Panc1 (cell line): ENCODE measurements at places on chromosomes 1 and 21.

DNA sequence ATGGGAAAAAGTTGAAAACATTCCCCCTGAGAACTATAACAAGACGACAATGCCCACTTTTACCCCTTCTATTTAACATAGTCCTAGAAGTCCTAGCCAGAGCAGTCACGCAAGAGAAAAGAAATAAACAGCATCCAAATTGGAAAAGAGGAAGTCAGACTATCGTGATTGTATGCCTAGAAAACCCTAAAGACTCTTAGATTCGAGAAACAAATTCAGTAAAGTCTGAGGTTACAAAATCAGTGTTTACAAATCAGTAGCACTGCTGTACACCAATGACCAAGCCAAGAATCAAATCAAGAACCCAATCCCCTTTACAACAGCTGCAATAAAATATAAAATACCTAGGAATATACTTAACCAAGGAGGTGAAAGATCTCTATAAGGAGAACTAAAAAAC is 72.4 kb downstream of the POU2F1 start:
- DNase-seq = no peak

DNA sequence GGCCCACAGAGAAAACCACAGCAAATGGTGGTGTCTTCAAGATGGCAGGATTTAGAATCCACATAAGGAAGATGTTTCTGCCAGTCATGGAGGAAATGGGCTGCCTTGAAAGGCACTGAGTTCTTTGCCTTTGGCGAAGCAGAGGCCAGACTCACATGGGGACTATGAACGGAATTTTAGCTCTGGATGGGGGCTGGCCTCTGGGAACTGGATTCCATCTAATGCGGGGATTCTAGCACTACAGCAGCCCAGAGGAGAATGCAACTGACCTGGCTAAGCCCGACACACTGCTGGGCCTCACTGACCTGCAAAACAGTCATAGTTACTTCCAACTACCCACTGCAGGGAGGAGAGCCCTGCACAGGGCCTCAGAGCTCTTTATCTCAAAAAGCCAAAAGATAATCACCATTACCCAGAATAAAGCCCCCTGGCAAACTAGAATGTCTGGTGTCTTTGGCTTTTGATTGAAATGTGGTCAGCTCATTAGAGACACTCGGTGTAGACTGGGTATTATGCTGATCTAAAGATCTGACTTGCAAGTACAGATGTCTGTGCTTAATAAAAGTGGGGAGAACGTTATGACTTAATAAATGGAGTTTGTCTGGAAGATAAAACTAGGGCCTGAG is 11.6 kb downstream of the HCRTR1 start:
- no peak for DNase-seq

- DNase-seq = no peak
Measured at GRCh38 chr1:95207223-95207935, 26.6 kb upstream of the RWDD3 start.

- no peak for DNase-seq
Measured at GRCh38 chr1:91707890-91708218, 178.1 kb downstream of the TGFBR3 start.

DNA sequence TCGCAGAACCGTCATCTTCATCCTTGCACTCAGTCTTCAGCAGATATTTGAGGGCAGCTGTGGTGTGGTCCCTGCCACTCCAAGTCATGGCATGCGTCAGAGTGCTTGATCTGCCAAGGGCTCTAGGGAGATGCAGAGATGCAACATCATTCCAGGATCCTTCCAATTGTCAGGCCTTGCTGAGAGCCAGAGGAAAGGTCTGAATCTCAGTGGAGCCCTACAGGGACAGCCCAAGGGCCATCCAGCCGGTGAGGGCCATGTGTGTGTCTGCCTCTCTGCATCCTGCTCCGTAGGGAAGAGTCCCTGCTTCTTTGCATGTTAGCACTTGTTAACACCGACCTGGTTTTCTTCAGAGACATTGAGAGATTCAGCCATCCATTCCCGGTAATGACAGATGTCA is 17.6 kb downstream of the MAPKAPK2 start:
- no peak for DNase-seq

GRCh38 chr1:14630986-14631385 is 32.5 kb downstream of the KAZN start:
- DNase-seq = no peak

- no peak for DNase-seq
Measured at GRCh38 chr1:21069549-21069948, 107.1 kb downstream of the EIF4G3 start.

GRCh38 chr1:226569879-226570547 is 21.4 kb downstream of the STUM start:
- DNase-seq = no peak

DNA sequence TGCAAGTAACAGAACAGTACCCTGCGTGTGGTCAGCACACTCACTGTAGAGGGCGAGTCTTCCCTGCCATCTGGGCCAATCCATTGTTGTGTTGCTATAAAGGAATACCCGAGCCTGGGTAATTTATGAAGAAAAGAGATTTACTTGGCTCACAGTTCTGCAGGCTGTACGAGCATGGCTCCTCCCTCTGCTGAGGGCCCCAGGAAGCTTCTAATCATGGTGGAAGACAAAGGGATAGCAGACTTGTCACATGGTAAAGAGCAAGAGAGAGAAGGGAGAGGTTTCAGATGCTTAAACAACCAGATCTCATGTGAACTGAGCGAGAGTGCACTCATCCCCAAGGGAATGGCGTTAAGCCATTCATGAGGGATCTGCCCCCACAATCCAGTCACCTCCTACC is 126.2 kb downstream of the CNIH3 start:
- DNase-seq = no peak

- no peak for DNase-seq
Measured at GRCh38 chr1:60054374-60054773, 19.2 kb downstream of the C1orf87 start.

- DNase-seq = no peak
Measured at GRCh38 chr1:227728892-227729143, 6.3 kb downstream of the JMJD4 start.

DNA sequence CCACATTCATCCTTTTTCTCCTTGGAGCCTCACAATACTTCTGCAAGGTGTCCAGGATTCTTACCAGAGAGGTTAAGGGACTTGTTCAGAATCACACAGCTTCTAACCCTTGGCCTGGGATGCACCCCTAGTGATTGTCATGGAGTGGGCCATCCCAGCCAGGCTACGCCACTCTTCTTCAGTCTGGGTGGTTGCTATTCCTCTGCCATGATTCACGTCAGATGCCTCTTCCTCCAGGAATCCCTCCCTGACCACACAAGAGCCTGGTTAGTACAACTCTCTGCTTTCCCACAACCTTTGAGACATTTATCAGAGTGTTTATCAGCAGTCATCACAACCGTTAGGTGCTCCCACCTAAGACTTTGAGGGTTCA is 121.8 kb downstream of the EPHB2 start:
- DNase-seq = no peak

- no peak for DNase-seq
Measured at GRCh38 chr1:172776071-172776470, 117.2 kb downstream of the FASLG start.

- DNase-seq = no peak
Measured at GRCh38 chr21:35509001-35509704, 460.1 kb upstream of the RUNX1 start.

GRCh38 chr1:207861442-207862177 is 49.3 kb downstream of the CD34 start:
- DNase-seq = no peak

- DNase-seq = no peak
Measured at GRCh38 chr1:22652881-22653316, at the start of gene C1QB. C1QB (plus strand) TSS chr1:22653236; CDS start chr1:22659463, 6,227 bp downstream.

GRCh38 chr1:101004061-101004460 is 21.5 kb downstream of the DPH5 start:
- no peak for DNase-seq

GRCh38 chr21:15247613-15248012 is 182.8 kb upstream of the NRIP1 start:
- DNase-seq = no peak

- DNase-seq = no peak
Measured at GRCh38 chr1:221078260-221078965, 199.2 kb downstream of the HLX start.

DNA sequence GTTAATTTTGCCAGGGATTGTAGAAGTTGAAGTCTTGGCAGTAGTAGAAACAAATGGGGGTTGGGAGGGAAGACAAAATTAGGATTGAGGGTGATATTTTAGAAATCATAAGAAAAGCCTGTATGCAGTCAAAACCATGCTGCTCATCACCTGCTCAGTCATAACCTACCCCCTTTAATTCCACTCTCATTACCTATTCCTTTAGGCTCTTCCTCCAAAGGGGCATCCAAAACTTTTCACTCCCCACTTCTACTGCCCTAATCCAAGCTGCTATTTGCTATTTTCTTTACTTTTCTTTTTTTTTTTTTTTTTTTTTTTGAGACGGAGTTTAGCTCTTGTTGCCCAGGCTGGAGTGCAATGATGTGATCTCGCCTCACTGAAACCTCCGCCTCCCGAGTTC is 11.5 kb downstream of the H3-3A start:
- DNase-seq = no peak

GRCh38 chr1:110249256-110249655 is 39.1 kb downstream of the KCNC4 start:
- no peak for DNase-seq

- no peak for DNase-seq
Measured at GRCh38 chr1:109595531-109595930, 23.9 kb downstream of the GNAT2 start.

DNA sequence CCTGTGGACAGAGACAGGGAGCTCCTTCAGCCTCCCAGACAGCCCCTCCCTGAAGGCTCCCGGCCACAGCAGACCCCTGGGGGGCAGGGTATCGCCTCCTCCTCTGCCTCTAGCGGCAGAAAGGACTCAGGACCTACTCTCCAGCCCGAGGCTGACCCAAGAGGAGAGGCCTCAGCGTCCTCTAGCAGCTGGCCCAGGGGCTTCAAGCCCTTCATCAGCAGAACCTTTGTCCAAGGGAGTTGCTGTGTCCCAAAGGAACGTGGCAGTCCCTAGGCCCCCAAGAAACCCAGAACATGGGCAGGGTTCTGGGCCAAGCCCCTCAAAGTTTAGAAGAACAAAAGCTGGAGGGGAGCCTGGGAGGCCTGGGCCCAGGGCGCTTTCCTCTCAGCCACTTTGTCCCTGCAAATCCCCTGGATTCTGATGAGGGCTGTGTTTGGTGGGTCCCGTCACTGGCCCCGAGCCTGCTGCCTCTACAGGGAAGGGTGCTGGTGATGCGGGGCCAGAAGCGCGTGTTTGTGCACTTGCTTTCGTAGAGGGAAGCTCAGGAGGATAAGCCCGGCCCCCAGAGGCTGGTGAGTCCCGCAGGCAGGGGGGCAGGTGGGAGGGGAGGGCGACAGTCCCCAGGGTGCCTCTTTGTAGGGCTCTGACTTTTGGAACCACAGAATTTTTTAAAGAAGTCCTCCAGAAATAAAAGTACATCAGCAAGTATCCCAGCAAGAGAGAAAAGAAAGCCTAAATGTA is 13.3 kb downstream of the ITGB2 start:
- no peak for DNase-seq

- no peak for DNase-seq
Measured at GRCh38 chr1:186618401-186619170, 61.6 kb downstream of the PTGS2 start.

DNA sequence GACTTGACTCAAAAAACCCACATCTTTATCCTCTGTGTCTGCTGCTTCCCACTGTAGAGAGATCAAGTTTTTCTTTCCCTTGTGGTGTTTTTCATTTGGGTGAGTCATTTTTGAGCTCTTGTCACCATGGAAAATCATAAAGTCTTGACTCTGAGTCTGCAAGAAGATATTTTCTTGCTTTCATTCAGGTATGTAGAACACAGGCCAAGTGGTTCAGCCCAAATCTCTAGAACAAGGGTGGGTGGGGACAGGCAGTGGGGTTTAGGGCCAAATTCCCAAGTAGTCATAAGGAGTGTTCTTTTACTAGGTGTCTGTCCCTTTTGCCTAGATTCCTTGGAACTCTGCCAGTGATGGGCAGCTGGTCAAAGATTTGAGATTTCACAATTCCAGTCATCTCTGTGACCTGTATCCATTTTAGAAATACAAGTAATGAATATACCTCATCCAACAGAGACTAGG is 21.5 kb upstream of the ARHGAP29 start:
- DNase-seq = no peak

DNA sequence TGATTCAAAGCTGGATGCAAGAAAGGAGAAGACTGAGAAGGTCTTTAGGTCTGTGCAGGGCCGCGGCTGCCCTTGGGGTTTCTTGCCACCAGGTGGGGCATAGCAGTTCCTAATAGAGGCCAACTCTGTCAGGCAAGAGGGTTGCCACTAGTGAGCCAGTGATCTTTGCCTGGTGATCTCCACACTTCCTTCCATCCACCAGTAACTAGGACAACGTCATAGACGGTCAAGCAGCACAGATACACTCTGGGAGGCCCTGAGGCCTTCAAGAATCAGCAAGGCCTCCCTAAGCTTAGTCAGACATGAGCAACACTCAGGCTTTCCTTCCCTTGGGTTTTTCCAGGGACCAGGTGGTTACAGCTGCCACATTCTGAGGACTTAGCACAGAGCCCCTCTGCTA is 32.9 kb upstream of the ATP2B4 start:
- no peak for DNase-seq

GRCh38 chr1:192724670-192725069 is 84.2 kb upstream of the RGS2 start:
- DNase-seq = no peak

GRCh38 chr1:31243501-31244286 is 4.0 kb upstream of the NKAIN1 start:
- no peak for DNase-seq

DNA sequence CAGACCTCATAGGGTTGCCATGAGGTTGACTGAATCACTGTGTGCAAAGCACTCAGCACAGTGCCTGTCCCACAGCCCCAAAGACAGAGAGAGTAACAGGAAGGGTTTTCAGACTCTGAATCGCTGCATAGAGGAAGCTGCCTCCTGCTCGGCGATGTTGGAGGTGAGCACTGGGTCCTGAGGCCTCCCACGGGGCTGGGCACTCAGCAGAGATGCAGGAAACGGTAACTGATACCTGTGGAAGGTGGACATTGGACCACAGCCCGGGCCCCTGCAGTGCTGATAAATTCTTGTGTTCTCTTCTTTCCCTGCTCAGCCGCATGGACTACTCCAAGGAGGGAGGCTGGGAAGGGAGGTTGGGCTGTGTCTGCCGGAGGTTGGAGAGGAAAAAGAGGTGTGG is 389.7 kb downstream of the PTPRU start:
- DNase-seq = no peak

DNA sequence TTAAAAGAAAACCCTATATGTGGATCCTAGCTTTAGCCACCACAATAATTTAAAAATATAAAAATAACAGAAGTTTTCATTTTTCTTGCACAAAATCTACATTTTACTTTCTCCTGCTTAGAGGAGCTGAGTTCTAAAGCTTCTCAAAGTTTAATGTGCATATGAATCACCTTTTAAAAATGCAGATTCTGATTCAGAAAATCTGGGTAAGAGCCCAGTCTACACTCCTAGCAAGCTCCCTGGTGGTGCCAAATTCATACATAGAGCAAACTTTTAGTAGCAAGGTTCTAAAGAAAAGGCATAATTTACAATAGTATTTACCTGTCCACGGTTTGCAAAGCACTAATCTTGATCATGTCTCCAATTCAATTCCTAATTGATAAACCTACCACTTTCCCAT is 19.3 kb downstream of the RSBN1 start:
- no peak for DNase-seq

- no peak for DNase-seq
Measured at GRCh38 chr1:3687504-3687903, 35.2 kb downstream of the TP73 start.
